ENCODE measurements at places on chromosomes 4 and X. TPM values are rescaled to one million over a fixed set of nuclear protein-coding genes. Genes with fewer than 3 reads are reported as not detected.

- no peak for DNase-seq
Measured at GRCh38 chr4:127506283-127506682, 126.5 kb upstream of the INTU start.

DNA sequence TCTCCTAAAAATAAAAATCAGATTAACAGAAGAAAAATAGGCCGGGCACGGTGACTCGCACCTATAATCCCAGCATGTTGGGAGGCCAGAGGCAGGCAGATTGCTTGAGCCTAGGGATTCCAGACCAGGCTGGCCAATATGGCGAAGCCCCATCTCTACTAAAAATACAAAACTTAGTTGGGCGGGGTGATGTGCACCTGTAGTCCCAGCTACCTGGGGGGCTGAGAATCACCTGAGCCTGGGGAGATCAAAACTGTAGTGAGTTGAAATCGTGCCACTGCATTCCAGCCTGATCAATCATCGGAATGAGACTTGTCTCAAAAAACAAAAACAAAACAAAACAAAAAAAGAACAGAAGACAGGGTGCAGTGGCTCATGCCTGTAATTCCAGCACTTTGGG lies 32.8 kb upstream of the NOCT start:
- DNase-seq: no peak

DNA sequence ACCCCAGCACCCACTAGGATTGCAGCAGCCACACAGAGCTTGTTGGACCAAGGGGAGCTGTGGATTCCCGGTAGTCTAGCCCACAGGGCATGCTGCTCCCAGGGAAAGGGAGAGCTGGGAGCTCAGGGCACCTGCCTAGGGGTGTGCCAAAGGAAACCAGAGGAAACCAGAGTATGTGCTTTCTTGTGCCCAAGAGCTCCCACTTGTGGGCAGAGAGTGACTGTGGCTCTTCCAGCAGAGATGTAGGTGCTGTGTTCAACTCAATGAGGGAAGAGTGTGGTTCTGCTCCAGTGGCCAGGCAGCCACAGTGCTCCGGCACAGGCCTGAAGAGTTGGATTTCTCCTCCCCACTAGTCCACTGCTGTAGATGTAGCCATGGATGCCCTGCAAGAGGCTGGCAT lies 1050.0 kb upstream of the INTU start:
- DNase-seq: no peak

FAM149A gene
- total RNA-seq: 0.52 TPM

- DNase-seq: no peak
Measured at GRCh38 chr4:15777697-15778288, 335 bp upstream of the CD38 start.

BEX5 gene
- total RNA-seq: 4.5 TPM

DNA sequence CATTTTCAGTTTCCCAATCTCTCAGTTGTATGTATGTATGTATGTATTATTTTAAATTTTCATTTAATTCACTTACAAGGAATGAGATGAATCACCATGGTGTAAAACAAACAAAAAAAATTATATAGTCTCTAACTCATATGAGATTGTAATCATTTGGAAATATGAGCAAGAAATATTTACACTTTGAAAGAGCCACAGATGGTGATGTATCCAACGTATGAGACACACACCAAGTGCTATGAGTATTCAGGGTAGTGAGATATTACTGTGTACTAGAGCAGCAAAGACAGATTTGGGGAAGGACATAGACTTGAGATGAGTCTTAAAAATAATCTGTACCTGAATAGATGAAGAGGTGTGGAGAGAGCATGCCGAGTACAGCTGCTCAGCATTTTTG lies 1154.4 kb downstream of the RAPGEF2 start:
- no peak for DNase-seq

- no peak for DNase-seq
Measured at GRCh38 chr4:140126261-140126660, 27.7 kb downstream of the MAML3 start.

DNA sequence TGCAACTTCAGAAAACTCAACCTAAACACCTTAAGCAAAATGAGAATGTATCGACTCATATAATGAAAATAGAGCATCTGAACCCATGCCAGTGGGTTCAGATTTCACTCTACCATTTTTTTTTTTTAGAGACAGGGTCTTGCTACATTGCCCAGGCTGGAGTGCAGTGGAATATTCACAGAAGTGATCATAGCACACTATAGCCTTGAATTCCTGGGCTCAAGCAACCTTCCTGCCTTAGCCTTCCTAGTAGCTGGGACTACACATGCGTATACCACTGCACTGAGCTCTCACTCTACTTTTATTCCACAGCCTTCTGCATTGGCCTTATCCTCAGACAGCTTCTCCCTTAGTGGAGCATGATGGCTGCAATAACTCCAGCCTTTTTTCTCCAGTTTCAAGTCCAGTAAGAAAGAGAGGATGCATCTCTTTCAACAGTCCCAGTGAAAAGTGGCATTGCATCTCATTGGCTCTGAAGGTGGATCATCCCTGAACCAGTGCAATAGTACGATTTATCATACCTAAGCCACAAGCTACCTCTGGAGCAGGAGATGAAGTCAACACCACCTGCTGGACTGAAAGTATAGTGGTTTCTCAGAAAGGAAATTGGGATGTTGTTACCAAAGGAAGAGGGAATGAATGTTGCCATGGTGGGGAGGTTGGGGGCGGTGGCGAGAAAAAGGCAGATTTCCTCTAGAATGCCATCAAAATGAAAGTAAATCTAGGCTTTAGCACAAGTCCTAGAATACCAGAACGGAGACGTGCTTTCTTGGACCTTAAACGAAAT lies 2.0 kb upstream of the SOD3 start:
- no peak for DNase-seq

CLCN4 gene
- total RNA-seq: 0.04 TPM

CYBB gene
- 0.50 TPM for total RNA-seq

DNA sequence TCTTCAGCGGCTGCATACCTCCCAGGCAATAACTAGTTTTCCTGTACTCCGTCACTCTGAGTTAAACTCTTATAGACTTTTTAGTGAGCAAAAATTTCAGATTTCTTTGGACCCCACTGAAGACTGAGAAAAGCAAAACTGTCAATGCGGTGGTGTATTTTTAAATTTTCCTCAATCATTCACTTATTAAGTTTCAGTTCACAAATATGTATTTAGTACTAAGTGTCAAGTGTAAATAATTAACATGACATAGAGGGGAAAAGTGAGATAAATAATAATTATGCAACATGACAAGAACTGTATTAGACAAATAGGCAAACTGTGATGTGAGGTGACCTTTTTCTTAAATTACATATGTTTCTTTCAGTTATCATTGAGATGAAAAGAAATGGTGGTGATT lies 124.4 kb downstream of the NAF1 start:
- DNase-seq: no peak

GRCh38 chr4:11496351-11496829 lies 67.7 kb upstream of the HS3ST1 start:
- no peak for DNase-seq

TBX22 gene
- not detected for total RNA-seq

GRCh38 chr4:7159923-7160322 lies 32.4 kb upstream of the SORCS2 start:
- no peak for DNase-seq

SATL1 gene
- not detected for total RNA-seq

DNA sequence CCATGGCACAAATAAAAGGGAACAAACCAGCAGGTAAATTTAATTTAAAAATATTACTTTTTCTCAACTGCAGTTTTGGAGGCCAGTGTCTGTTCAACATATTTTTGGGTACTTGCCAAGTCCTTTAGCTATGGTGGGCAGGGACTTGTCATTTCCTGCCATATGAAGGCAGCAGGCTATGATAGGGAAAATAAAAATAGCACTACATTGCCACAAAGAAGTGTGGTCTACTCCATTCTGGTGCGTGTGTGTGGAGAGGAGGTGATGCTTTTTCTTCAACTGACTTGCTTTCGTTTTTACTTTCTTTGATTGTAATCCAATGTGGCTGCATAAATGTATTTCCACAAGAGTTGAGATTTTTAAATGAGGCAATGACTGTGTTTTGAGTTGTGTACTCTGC lies 17.2 kb downstream of the GPR174 start:
- peak; percentile 47 for DNase-seq

DUSP21 gene
- not detected for total RNA-seq

- DNase-seq: no peak
Measured at GRCh38 chr4:113145519-113146291, 96.3 kb downstream of the ANK2 start.

TECRL gene
- total RNA-seq: not detected

DNA sequence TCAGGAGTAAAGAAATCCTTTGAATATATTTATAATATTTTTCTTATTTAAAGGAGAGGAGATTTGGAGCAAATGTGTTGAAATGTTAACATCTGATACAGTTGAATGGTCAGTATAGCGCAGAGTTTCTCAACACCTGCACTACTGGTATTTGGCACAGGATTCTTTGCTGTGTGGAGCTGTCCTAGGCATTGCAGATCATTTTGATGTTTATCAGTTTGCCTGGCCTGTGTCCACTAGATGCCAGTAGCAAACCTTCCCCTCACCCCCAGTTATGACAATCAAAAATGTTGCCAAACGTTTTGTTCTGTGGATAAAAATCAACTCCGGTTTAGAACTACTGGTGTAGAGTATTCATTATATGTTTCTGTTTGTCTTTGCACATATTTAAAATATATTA lies 765.3 kb upstream of the SLIT2 start:
- no peak for DNase-seq

- DNase-seq: no peak
Measured at GRCh38 chr4:105709081-105709450, 482 bp downstream of the GSTCD start.

HTR2C gene
- not detected for total RNA-seq

DNA sequence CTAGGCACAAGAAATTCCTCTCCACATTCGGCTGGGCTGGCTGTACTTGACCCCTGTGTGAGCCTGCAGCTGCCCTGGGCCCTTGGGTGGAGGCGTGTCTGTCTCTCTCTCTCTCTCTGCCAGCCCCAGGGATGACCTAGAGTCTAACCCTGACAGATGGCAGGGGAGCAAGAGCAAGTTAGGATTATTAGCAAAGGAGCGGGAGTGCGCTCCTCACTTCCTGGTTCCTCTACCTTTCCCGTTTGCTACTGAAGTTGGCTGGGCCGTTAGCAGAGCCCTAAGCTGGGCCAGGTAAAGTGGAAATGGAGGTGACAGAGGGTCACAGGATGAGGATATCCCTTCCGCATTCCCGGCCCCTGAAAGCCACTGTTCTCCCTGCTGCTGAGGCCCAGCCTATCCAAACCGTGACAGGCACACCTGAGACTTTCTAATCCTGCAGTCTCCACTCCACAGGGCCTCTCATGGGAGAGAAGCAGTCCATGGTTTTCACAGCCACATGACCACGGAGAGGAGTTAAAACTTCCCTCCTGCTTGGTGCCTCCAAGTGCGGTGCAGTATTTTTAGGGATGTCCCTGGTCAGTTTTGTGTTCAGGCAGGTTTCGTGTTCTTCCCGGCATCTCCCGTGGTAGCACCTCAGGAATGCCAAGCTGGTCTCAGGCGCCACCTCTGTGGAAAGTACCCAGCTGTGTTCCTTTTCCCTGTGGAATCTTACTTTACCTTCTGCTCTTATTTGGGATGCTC lies 79.3 kb downstream of the CLDN22 start:
- DNase-seq: no peak
